Activated naive CD4-positive, alpha-beta T cell treated with anti-CD3 and anti-CD28 coated beads, Interleukin-2, amount 50 U/mL, for 72 hours (primary cell): ENCODE measurements at places on chromosomes 2 and 18. TPM values are rescaled to one million over a fixed set of nuclear protein-coding genes. Genes with fewer than 3 reads are reported as not detected.

- DNase-seq: no peak
Observed at GRCh38 chr18:57027190-57027708, 119.6 kb upstream of the BOD1L2 start.

GRCh38 chr2:217913436-217913835, 89.4 kb downstream of the TNS1 start:
- no peak for DNase-seq

DNA sequence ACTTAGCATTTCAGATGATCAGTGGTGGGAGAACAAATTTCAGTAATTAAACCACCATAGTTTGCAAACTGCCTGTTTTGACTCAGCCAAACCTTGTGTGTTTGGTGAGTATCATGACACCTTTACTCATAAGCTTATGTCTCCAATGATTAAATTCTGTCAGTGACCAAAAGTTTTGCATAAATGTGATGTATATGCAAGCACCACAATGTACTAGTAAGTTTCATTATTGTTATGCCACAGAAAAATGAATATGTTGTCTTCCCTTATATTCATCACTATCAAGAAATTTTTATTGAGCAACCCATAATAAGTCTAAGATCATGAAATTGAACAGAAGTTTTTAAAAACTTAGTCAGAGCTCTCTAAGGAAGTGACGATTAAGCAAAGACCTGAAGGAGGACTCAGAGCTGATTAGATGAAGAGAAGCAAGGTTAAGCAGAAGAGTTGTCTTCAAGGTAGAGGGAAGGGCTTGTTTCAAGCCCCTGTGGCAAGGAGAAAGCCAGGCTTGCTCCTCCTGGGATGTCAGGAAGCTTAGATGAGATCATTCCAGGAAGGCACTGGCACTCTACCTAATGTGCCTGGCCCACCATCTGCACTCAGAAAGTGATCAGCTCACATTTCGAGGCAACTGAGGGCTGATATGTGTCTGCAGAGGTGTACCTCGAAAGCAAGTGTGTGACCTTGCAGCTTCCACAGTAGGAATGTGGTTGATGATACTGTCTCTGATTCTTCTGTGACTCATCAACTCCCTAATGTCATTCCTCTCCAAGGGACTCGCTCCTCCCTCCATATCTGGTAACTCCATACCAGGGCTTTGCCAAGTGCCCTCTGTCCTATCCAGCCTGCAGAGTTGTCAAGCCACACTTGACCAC, 54.7 kb downstream of the KCTD18 start:
- DNase-seq: no peak

GRCh38 chr18:42030586-42031182, 75.7 kb downstream of the PIK3C3 start:
- DNase-seq: no peak

GRCh38 chr2:239661334-239662312, 260.8 kb upstream of the HDAC4 start:
- DNase-seq: no peak

- DNase-seq: no peak
Observed at GRCh38 chr2:127675331-127676261, at the start of gene LIMS2. LIMS2 (minus strand) TSS chr2:127675530; CDS start chr2:127675024, 506 bp downstream.

- DNase-seq: no peak
Observed at GRCh38 chr2:232817756-232818155, 41.4 kb upstream of the KCNJ13 start.

DNA sequence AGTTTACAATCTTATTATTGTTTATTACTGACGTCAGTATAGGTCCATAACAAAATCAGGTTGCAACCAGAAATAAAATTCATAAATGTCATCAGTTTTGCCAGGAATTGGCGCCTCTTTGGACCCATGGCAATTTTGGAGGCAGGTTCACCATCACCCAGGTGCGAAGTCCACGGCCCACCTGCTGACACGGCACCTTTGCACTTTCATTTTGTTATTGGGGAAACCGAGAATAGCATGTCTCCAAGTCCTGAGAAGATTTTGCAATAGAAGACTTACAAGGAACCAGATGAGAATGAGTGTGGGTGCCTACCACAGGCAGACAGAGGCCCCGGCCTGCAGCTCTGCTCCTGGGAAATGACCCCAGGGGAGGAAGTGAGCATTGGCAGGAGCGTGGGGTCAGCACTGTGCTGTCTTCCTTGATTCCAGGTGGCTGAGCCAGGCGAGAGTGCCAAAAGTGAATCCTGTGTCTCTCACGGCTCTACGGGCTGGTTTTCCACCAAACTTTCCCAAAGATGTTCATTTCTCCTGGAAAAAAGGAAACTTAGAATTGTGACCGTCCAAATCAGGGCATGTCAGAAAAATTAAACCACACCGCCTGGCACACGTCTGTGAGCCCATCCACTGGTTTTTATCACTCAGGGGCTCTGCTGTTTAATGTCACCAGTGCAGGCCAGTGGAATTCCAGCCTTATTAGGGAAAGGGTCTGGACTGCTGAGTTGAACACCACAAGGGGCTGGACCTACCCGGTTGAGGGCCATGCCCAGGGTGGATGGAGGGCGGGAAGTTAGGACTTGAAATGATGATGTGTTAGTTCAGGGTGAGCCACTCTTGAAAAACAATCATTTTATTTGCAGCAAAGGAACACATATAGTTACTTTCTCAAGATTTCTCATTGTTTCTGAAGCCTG, 96.5 kb downstream of the PTGR3 start:
- no peak for DNase-seq

DNA sequence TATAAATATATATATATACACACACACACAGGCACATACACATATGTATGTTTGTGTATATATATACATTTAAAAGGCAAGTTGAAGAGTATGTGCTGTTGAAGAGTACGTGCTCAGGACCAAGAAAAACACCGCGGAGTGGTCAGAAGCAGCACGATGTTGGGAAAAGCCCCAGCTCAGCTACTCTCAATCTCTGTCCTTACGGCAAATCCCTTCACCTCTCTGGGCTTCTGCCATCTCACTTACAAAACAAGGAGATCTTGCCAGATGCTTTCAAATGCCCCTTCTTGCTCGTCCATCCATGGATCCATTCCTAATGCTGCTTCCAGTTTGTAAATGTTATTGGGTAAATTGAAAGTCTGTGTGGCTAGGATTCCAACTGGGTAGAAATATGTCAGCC, 333.9 kb downstream of the BCL11A start:
- no peak for DNase-seq

- DNase-seq: no peak
Observed at GRCh38 chr2:46657042-46657504, 177.7 kb downstream of the TMEM247 start.

GRCh38 chr18:62586781-62587487, 64.1 kb downstream of the ZCCHC2 start:
- DNase-seq: no peak

DNA sequence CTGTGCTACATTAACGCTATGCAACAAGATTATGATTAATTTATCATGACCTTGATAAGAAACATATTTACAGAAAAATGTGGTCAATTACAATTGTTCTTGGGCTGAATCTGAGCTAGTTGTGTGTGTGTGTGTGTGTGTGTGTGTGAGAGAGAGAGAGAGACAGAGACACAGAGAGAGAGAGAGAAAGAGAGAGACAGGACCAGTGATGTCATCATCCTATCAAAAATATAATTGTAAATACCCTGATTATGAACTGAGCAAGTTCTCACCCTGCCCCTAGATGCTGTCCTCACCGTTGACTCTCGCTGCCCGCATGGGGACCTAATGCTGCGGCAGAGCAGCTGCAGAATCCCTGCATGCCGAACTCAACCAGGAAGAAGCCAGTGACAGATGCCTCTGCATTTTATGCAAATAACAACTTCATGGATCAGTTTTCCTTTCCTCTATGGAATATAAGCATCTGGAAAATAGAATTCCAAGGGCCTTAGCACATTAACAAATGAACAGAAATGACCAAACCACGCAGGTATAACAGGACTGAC, 512.5 kb downstream of the PLCL1 start:
- DNase-seq: no peak

DNA sequence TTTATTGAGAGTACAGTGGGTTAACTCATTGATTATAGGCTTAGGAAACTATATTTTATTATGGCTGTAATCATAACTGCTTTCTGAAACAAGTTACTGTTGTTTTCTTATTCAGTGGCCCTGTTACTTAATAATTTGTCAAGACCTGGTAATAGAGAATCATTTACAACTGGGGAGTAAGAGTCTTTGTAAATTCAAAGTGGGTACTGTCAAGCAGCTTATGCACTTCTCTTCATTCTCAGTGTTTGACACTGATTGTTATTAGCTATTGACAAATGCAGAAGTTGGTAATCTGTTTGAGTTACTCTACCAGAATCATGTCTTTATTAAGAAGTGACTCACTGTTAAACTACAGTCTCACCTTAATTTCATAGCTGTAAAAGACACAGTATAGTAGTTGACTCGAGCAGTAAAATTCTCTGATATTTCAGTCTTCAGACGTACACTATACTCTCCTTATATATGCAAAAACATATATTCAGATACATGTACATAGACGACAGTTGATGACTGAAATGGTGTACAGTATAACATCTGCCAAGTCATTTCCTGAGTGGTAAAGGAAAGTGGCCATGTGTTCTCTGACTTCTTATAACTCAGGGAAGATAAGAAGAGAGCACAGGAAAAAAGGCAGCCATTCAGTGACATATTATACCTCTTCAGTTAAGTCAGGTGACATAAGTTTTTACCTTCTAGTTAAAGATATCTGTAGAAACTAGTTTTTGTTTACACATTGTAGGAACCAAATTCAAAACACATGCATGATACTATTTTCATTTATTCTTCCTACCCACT, 36.0 kb upstream of the TTC27 start:
- DNase-seq: no peak

GRCh38 chr2:109351164-109351756, 222.3 kb downstream of the SH3RF3 start:
- DNase-seq: no peak

ERCC3 gene
- 51.8 TPM for total RNA-seq

BMP10 gene
- not detected for total RNA-seq

CRACDL gene
- total RNA-seq: 0.12 TPM

REG3A gene
- not detected for total RNA-seq
